Ascending aorta (tissue), 2 donors: ENCODE measurements at places on chromosomes 12 and 14.

- H3K4me3 ChIP-seq, result no peak overlapping the region
- H3K27ac ChIP-seq, result no peak overlapping the region
- DNase-seq, result no peak
- H3K36me3 ChIP-seq, result no peaks in the 10 kb centered on the region
- no peaks in the 10 kb centered on the region for H3K27me3 ChIP-seq
Observed at GRCh38 chr12:128938886-128939285, 85.6 kb downstream of the GLT1D1 start.

GRCh38 chr12:66617991-66618390, 60.9 kb downstream of the GRIP1 start:
- H3K4me1 ChIP-seq, result no peaks in the 10 kb centered on the region
- H3K27ac ChIP-seq, result no peak overlapping the region
- H3K36me3 ChIP-seq, result no peaks in the 10 kb centered on the region
- no peaks in the 10 kb centered on the region for H3K27me3 ChIP-seq
- DNase-seq, result no peak

DNA sequence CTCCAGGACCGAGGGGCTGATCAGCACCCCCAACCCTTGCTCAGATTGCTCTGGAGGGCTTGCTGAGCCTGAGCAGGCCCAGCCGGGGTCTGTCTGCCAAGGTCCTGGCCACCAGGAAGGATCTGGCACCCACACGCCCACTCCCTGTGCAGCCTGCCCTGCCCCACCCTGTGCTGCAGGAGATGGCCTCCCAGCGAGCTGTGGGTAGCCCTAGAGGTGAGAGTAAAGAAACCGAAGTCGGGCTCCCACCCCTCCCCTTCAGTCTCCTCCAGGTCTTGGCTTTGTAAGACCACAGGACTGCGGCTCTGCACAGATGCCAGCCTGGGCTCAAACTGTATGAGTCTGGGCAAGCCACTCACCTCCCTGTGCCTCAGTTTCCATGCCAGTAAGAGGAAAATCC, 307.8 kb downstream of the BCL11B start:
- no peak overlapping the region for H3K4me3 ChIP-seq
- DNase-seq, result no peak
- no peak overlapping the region for H3K27ac ChIP-seq
- no peaks in the 10 kb centered on the region for H3K4me1 ChIP-seq

DNA sequence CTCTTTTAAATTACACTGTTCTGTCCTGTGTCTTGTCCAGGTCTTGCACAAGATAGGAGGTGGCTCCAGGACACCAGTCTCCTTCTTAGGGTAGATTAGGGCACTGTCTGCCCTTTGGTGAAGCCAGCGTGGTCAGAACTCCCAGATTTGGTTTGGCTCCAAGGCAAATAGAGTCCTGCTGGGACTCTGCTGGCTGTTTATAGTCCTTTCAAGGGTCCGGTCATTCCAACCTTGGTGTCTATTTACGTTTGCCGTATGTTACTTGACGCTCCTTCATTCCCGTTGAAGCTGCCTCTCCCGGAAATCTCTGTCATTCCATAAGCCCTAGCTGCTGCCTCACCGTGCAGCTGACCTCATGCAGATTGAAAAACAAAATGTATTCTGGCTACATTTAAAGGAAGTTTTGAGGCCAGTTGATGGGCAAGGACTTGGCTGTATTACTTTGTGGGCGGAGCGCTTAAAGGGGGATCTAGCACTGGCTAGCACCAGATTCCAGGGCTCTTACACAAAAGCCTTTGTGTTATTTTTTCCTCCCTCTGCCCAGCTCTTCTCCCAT, 180.6 kb downstream of the AKAP6 start:
- H3K4me3 ChIP-seq, result peak overlapping the region; percentile 50
- H3K4me1 ChIP-seq, result peaks cover 27% of the 10 kb centered on the region
- DNase-seq, result peak; percentile 91
- no peaks in the 10 kb centered on the region for H3K36me3 ChIP-seq
- H3K27ac ChIP-seq, result peak overlapping the region; percentile 91
- H3K27me3 ChIP-seq, result no peaks in the 10 kb centered on the region

DNA sequence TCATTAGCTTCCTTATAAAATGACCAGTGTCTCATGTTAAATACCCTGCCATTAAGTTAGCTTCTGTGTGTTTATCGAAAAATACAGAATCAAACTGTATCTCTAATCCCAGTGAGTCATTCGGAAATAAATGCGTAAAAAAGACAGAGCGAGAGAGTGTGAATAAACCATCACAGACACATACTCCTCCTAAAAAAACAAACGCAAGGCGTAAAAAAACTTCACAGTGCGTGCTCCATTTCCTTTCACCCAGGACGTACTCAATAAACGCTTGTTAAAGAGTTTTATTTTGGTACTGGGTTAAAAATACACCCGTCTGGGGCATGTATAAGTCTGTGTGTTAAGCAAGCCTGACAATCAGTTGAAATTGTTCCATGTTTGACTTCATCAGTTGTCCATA, 58.8 kb upstream of the ISM2 start:
- no peaks in the 10 kb centered on the region for H3K4me1 ChIP-seq
- H3K27me3 ChIP-seq, result no peaks in the 10 kb centered on the region
- H3K27ac ChIP-seq, result no peak overlapping the region
- H3K4me3 ChIP-seq, result no peak overlapping the region

DNA sequence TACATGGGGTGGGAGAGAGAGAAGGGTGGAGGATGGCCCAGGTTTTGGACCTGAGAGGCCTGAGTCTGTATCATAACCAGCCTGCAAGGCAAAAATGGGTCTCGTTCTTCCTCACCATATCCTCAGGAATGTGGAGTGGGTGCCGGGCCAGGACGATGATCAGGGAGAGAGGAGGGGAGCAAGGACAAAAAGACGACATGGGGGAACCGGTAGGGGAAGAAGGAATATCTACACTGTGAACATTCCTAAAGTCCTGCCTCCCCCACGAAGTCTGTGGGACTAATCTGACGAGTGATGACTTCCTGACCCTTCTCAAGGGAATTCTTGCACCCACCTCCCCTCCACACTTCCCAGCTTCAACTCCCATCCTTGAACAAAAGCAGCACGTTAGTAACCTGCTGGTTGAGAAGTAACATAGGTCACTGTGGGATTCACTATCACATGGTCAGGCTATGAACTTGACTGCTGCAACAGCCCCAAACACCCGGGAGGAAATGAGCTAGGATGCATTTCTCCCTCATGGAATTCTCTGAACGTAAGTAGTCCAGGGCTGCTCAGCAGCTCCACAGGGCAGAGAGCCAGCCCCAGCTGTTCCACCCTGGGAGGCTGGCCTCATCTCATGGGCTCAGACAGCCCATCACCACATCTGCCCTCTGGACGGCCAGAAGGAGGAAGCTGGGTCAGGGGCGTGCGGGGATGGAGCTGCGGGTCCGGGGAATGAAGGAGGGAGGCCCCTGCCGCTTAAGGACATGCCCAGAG, 36.8 kb upstream of the VWF start:
- no peak overlapping the region for H3K4me3 ChIP-seq
- no peak for DNase-seq
- peaks cover 7% of the 10 kb centered on the region for H3K4me1 ChIP-seq
- no peaks in the 10 kb centered on the region for H3K27me3 ChIP-seq
- H3K36me3 ChIP-seq, result no peaks in the 10 kb centered on the region
- H3K27ac ChIP-seq, result no peak overlapping the region

DNA sequence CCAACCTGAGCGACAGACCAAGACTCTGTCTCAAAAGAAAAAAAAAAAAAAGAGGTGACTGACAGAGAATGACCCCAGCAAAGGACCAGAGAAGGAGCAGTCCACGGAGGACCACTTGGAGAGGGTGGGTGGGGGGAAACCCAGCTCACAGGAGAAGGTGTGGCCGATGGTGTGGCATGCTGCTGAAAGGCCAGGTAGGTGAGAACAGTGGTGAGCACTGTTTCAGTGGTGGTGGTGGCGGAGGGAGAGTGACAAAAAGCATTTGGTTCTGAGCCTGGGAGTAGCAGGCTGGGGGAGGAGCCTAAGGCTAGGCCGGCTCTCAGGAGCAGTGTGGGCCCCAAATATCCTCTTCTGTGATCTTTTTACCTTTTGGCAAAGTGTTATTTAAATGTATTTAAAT, 63.8 kb downstream of the IRF2BPL start:
- peaks cover 15% of the 10 kb centered on the region for H3K4me1 ChIP-seq
- no peaks in the 10 kb centered on the region for H3K27me3 ChIP-seq
- H3K36me3 ChIP-seq, result no peaks in the 10 kb centered on the region

DNA sequence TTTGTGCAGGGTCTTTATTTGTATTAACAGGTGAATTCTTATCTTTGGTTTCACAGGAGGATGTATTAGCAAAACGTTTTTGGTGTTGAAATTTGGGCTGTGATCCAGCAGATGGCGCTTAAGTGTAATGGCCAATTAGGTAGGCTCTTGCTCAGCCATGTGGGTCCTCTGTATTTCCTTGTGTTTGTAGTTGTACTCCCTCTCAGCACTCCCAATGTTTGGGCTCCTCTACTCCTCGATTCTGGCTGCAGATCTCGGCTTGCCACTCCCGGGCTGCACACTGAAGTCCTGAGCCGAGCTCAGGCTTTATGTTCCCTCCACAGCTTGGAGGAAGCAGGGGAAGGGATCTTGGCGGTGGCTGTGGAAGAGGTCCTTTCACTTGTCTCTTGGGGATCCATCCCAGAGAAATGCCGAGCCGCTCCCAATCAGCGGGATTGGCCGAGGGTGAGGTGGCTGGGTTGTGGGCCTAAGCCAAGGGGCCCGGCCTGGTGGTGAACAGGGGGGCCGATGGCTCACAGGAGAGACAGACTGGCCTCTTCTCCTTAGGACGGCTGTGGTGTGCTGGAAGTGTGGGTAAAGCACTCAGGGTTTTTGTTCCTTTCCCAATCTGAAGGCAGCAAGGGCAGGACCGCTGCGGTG, 133.7 kb downstream of the AEBP2 start:
- no peak overlapping the region for H3K27ac ChIP-seq
- no peaks in the 10 kb centered on the region for H3K4me1 ChIP-seq
- H3K36me3 ChIP-seq, result no peaks in the 10 kb centered on the region
- no peak for DNase-seq
- no peaks in the 10 kb centered on the region for H3K27me3 ChIP-seq

- H3K4me1 ChIP-seq, result no peaks in the 10 kb centered on the region
- no peak for DNase-seq
- no peaks in the 10 kb centered on the region for H3K36me3 ChIP-seq
- peak overlapping the region; percentile 40 for H3K4me3 ChIP-seq
Observed at GRCh38 chr12:7961395-7962178, 25.6 kb upstream of the SLC2A3 start.

- no peaks in the 10 kb centered on the region for H3K36me3 ChIP-seq
- H3K27me3 ChIP-seq, result no peaks in the 10 kb centered on the region
- no peak overlapping the region for H3K4me3 ChIP-seq
- H3K4me1 ChIP-seq, result no peaks in the 10 kb centered on the region
- H3K27ac ChIP-seq, result no peak overlapping the region
- DNase-seq, result peak; percentile 44
Observed at GRCh38 chr12:131123817-131124216, 170.1 kb downstream of the ADGRD1 start.

DNA sequence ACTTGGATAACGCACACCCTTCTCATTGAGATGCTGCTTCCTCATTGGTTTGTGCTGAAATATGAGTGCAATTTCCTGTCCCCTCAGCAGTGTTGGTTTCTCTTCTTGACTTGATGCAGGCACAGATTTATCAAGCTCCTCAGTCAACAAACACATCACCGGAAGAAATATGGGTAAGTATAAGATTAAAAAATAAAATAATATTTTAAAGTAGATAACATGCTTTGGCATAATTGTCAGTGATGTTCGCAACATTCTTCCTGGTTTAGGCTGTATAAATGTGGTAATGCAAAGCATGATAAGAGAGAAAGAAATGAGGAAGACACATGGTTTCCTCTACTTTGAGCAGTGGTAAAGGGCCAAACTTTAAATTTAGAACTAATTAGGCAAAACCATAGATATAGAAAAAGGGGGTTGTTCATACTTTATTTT, at the start of gene GPR65:
Gene GPR65, plus strand, starts transcription at position 86 of the 432 bp plus-strand sequence. CDS start 5,713 bp downstream, outside the sequence.
- H3K4me3 ChIP-seq, result no peak within 1 kb of the TSS
- no peak for DNase-seq
- H3K27ac ChIP-seq, result no peak within 1 kb of the TSS
- H3K4me1 ChIP-seq, result no peaks in the 10 kb centered on the region
- H3K36me3 ChIP-seq, result no peaks in the 10 kb centered on the region

GRCh38 chr12:108320507-108321293, 18.4 kb downstream of the CMKLR1 start:
- no peak for DNase-seq
- peaks cover 14% of the 10 kb centered on the region for H3K4me1 ChIP-seq
- H3K36me3 ChIP-seq, result no peaks in the 10 kb centered on the region
- H3K27me3 ChIP-seq, result no peaks in the 10 kb centered on the region
- peak overlapping the region; percentile 64 for H3K27ac ChIP-seq
- H3K4me3 ChIP-seq, result no peak overlapping the region

DNA sequence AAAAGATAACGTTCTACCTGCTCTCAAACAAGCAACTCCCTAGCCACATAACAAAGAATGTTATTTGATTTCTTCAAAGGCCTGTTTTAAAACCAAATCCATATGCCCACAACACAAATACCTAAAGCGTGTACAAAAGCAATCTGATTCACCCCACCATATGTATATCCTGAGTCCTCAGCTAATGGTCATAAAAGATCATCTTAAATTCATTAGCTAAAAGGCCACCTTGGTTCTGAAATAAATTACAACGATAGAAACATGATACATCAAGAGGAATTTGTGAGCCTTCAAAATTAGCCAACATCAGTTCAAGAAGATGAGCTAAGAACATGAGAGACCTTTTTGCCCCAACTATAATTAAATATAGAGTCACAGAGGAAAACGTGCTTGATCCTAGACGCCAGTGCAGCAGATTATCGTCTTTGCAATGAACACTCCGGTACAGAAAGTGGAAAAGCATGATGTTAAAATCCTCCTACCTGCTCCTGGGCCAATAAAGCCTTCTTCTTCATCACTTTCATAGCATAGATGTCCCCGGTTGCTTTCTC, 20.0 kb downstream of the CIT start:
- H3K36me3 ChIP-seq, result no peaks in the 10 kb centered on the region
- H3K27me3 ChIP-seq, result no peaks in the 10 kb centered on the region
- no peak overlapping the region for H3K4me3 ChIP-seq
- no peak for DNase-seq
- no peak overlapping the region for H3K27ac ChIP-seq

- no peaks in the 10 kb centered on the region for H3K36me3 ChIP-seq
- no peak for DNase-seq
- no peak overlapping the region for H3K4me3 ChIP-seq
- no peak overlapping the region for H3K27ac ChIP-seq
- H3K27me3 ChIP-seq, result no peaks in the 10 kb centered on the region
Observed at GRCh38 chr14:104291123-104292000, 153.0 kb downstream of the KIF26A start.

DNA sequence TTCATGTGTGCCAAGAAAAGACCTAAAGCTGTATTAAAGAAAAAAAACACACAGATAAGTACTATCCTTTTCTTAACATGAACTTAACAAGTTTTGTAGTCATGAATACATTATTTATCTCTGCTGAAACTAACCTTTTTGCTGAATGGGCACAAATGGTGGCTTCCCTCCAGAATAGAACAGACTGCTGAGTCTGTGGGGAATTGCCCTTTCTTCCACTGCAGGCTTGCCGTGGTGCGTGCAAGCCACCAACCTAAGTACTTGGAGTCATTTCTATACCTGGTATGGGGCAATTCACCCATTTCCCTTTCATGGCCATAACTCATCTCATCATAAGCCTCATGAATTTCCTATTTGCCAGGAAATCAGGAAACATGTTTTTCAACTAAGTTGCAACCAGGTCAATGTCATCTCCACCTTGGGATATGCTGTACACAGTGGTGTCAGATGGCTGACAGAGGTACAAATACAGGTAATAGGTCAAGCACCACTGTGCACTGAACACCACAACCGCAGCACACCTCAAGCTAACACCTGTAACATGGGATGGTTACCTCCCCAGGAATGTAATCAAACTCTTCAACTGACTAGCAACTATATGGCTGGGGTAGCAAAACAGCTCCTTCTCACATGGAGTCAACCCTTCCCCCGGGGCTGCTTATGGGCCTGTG, 49.9 kb downstream of the CATSPERB start:
- no peak for DNase-seq
- H3K27me3 ChIP-seq, result no peaks in the 10 kb centered on the region
- no peak overlapping the region for H3K4me3 ChIP-seq
- H3K27ac ChIP-seq, result no peak overlapping the region
- no peaks in the 10 kb centered on the region for H3K36me3 ChIP-seq
